ENCODE measurements at places on chromosomes 1 and 21.
A peak's percentile ranks its signal among the peaks of the same experiment; 100 is the strongest.

- DNase-seq = no peak
Measured at GRCh38 chr1:55483523-55483922, 268.4 kb upstream of the USP24 start.

DNA sequence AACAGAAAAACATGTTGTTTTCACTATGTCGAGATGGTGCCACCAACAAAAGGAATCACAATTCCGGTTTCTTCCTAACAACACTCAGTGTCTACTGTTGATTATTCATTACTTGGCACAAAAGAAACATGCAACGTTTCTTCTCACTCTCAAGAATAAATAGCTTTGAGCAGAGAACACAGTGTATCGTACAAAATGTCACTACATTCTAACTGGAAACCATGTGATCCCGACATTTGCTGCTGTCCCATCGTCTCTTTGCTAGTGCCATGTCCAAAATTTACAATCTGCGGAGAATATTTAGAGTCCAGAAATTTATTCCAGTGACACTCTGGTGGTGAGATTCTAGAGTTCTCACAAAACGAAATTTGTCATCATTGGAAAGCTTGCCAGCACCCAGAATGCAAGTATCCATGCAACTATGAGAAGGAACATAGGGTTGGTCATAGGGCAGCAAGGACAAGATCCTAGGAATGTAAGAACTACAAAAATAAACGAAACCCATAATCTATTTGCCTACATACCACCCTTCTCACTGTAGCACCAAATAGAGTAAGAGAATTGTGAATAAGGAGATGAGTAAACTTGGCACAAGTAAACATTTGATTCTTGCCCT, 505.1 kb downstream of the LTN1 start:
- DNase-seq = no peak

DNA sequence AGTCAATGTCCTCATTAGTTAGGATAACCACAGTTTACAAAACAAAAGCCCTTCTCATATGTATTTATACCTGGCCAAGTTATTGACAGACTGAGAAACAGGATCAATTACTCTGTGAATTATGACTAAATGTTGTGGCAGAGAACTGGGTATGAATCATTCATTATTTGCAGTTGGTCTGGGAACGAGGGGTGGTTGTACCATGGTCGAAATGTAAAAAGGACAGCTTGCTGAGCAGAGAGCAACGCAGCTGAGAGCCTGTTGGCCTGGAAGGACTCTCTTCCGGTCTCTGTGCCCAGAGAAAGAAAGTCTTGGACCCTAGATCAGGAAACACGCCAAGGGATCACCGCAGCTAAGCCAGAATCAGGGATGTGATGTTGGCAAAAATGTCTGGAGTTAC, 169.6 kb downstream of the DISC1 start:
- DNase-seq = no peak

DNA sequence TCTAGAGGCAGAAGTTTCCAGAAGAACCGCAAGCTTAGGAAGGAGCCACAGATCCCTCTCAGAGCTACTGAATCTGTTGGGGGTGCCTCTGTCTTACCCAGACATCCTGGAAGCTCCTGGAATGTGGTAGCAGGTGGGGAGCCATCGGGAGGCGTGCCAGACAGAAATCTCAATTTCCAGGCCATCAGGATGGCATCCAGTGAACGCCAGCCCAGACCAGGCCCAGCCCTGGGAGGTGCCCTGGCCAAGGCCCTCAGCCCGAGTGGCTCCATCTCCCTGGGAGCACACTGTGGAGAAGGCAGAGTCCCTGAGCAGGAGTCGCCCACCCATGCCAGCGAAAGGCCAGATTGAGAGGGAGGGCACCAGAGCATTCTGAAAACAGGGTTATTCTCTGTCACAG, 2.5 kb downstream of the ABCA4 start:
- no peak for DNase-seq

GRCh38 chr1:166627558-166627957, 211.7 kb upstream of the POGK start:
- DNase-seq = no peak

GRCh38 chr1:210826686-210827085, 307.3 kb downstream of the KCNH1 start:
- no peak for DNase-seq

GRCh38 chr1:149885339-149886120, 13.8 kb upstream of the BOLA1 start:
- DNase-seq = peak; percentile 93

DNA sequence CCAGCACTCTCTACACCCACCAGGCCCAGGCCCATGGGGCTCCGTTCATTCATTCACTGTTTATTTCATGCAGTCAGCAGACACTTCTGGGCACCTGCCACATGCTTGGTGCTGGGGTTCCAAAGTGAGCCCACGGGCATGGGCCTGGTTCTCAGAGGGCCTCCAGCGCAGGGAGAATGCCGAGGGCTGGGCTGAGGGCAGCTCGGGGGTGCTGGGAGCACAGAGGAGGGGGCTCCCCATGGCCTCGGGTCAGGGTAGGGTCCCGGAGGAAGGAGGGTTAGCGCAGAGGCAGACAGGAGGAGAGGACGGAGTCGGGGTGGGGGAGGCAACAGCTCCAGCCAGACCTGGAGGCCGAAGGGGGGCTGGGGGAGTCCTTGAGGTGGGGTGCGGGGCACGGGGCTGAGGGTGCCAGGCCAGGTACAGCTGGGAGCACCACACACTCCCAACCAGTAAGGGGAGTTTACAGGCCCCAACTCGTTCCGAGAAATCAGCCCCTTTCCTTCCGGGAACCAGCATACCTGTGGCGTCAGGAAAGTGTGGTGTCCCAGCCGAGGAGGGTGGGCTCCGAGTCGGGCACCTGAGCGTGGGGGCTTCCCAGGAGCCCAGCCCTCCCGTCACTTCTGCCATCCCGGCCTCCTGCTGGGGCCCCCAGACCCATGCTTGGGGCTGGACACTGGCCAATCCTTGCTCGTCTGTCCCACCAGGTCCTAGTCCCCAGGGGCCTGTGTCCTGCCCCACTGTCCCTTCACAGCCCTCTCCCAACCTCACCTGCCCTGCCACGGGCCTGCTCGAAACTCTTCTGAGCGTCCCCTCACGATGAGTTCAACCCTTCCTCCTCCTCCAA, 10.8 kb downstream of the ARHGEF16 start:
- DNase-seq = no peak

GRCh38 chr1:71792264-71792663, 490.1 kb downstream of the NEGR1 start:
- DNase-seq = peak; percentile 3

- no peak for DNase-seq
Measured at GRCh38 chr1:171600862-171601261, 21.2 kb upstream of the MYOCOS start.

GRCh38 chr21:37139902-37140301, 66.8 kb downstream of the TTC3 start:
- DNase-seq = no peak

DNA sequence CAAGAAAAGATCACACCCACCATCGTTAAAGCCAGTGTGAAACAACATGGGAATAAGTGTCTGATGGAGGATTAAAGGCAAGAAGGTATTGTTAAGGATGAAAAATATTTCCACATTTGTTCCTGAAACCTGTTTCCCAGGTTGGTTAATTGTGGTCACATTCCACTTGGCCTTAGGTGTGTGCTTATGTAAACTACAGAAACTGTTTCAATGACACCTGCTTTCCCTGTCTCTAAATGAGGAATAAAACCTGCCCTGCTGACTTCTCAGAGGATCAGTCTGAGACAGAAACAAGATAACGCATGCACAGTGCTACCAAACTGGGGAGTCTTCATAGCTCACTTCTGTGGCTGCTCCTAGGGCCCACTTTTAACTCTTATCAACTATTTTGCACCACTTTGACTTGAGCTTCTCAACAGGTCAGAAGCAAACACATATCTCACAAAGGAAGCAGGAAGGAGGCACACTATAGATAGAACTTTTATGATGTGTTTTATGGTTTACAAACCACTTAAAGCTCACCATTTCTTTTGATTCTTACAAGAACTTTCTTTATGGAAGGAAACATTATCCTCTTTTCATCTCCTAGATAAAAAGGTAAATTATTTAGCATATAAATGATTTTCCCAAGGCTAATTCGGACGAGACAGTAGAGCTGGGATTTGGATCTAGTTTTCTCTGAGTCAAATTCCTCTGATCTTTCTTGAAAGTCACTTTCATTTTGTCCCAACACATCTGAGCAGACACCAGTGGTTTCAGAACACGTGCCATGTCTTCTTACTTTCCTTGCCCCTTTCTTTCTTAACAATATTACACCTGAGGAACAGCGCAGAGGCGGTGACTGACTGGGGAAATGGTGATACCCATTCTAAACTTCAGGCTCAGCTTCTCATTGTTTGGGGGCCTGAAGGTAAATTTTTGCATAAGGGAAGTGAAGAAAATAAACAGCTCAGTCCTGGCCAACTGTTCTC, 33.4 kb downstream of the CYP2J2 start:
- no peak for DNase-seq

- DNase-seq = no peak
Measured at GRCh38 chr1:203911806-203912205, 50.4 kb downstream of the SNRPE start.

DNA sequence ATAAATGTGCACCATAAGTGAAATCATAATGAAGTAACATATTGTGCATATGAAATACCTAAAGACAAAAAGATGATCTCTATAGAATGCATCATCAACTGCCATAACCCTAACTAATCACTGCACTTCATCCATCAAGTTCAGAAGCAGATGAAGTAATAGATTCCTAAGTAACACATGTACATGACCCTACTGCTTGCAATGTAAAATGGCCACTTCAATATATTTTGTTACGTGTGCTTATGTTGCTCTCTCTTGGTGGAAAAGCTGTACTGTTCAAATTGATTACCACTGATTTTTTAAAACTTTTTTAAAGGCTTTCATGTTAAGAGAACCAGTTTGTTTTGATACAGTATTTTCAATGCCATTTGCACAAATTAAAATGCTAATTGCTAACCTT, 141.8 kb downstream of the TTLL7 start:
- no peak for DNase-seq

- peak; percentile 90 for DNase-seq
Measured at GRCh38 chr1:112716133-112716720, 1.1 kb upstream of the PPM1J start.

DNA sequence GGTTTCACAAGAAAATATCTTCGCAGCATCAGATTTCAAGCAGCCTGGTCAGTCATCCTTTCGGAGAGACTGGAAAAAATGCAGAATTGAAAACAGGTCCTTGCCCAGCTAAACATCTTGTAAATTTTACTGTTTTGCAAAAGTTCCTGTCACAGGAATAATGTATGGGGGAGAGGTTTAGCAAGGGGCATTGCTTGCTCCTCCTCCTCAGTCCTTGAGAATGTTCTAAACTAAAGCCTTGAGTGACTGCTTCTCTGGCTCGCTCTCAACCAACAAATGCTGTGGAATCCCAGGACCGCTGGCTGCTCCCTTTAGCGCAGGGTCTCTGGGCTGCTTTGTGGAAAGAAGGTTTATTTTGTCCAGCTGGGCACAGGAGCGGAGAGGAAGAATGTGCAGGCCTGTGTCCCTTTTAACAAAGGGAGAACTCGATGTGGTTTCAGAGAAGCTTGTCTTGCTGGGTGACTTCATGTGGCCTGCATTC, 33.6 kb upstream of the FHAD1 start:
- no peak for DNase-seq

DNA sequence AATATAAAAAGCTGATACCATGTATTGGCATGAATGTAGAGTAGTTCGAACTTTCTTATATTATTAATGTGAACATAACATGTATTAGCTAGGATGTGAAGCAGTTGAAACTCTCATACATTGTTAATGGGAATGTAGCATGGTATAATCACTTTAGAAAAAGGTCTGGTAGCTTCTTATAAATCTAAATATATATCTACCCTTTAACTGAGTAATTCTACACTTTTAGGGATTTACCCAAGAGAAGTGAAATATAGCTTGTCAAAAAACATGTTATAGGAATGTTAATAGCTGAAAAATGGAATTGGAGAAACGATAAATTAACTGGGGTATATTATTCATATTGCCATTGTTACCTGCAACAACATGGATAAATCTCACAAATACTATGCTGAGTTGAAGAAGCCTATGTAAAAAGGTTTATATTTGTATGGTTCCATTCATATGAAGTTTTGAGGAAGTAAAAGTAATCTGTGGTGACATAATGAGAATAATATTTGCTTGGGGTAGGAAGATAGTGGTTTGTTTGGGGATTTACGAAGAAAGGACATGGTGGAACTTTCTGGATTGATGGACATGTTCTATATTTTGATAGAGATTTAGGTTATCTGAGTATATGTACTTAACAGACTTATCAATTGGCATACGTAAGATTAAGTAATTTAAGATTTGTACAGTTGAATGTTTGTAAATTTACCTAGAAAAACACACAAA, 76.6 kb downstream of the MAST2 start:
- DNase-seq = no peak

GRCh38 chr1:164510435-164510834, 48.5 kb upstream of the PBX1 start:
- peak; percentile 13 for DNase-seq

DNA sequence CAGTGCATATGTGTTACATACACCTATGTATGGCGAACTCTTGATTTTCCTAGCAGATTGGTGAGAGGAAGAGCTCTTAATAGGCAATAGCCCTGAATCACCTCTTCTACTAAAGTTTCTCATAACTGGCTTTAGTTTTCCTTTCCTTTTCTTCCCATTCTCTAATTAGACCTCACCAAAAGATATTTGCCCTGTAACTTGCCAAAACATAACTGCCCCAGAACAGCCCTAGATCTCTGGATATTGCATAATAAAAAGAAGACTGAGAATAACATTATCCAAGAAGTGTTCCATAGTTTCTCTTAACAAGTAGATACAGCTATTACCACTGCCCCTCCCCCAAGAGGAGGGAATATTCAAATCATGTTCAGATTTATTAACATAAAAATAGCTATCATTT, 16.3 kb downstream of the SGIP1 start:
- DNase-seq = no peak

GRCh38 chr1:6645018-6645417, 20.4 kb downstream of the THAP3 start:
- DNase-seq = no peak

DNA sequence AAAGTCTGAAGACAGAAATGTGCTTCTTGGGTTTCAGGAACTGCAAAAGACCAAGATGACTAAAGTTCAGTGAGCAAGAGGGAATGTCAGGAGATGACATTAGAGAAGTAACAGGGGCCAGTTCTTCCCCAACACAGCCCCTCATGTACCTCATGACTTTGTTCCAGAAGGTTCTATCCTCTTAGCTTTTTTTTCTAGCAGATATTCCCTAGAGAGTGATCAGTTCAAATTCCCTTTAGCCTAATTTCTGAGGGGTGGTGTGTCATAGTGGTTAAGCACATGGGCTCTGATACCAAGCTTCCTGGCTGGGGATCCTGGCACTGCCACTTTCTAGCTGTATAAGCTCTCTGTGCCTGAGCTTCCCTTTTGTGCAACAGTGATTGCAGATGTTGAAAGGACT, 108.0 kb downstream of the LBR start:
- no peak for DNase-seq

GRCh38 chr1:103583887-103584286, 12.5 kb downstream of the AMY2B start:
- DNase-seq = no peak

Data from hematopoietic multipotent progenitor cell treated with erythropoietin and hydrocortisone succinate and interleukin-3 and kit ligand, for 8 days (in vitro differentiated cells).